ENCODE measurements at places on chromosomes 2 and 18.

DNA sequence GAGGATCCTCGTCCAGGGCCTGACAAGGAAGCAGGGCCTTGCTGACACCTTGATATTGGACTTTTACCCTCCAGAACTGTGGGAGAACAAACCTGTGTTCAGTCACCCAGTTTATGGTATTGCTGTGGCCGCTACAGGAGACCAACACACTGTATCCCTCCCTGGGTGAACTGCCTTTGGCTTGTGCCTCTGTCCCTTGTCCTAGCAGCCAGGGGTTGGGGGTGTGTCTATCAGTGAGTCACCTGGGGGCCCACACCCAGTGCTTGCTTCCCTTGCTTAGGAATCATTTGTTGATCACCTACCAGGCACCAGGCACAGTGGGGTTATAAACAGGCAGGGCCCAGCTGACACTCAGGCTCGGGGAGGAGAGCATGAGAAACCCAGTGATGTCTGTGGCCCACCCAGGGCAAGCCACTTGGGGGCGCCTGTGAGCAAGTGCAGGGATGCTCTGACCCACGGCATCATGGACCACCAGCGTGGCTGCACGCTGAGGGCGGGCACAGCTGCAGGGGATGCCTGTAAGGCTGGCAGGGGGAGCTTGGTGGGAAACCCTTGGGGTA is 17.1 kb downstream of the TMEM185B start:
- no peak overlapping the region for H3K27ac ChIP-seq
- H3K4me1 ChIP-seq = no peaks in the 10 kb centered on the region
- H3K4me3 ChIP-seq = no peak overlapping the region
- no peaks in the 10 kb centered on the region for H3K27me3 ChIP-seq
- no peak for DNase-seq
- H3K36me3 ChIP-seq = no peaks in the 10 kb centered on the region

- H3K36me3 ChIP-seq = no peaks in the 10 kb centered on the region
- H3K27ac ChIP-seq = no peak overlapping the region
- no peaks in the 10 kb centered on the region for H3K4me1 ChIP-seq
- no peak overlapping the region for H3K4me3 ChIP-seq
Observed at GRCh38 chr2:30503695-30504052, 56.6 kb downstream of the LCLAT1 start.

DNA sequence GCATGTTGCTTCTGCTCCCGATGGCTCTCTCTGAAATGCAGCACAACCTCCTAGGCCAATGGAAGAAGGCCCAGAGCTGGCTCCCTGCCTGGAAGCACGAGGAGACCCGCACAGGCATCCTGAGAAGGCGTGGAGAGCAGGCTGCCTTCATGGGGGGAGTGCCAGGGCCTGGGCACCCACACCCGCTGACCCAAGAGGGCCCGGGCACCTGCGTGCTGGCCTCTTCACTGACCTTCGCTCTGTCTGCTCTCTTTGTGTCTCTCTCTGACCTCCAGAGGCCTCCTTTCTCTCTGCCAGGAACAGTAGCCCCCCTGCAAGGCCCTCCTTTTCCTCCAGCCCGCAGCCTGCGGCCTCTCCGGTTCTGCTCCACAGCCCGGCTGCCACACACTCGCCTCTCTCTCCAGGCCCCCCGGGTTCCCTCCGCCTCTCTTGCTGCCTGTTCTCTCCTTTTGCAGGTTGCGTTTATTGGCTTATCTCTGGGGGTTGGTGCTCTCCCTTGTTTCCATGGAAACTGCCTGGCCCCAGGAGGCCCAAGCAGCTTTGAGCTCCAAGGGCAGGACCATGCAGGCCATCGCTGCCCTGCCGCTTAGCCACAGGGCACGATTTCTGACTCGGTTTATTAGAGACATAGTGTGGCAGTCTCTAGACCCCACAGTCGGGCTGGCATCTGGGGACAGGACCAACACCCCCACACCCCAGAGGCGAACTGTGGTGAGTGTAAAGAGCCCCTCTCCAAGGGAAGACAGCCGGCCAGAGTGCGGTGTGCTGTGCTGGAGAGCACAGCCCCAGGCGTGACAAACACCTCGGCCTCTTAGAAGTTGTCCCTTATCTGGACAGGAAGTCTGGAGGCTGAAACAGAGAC is 1.7 kb downstream of the MZT2B start:
- no peaks in the 10 kb centered on the region for H3K36me3 ChIP-seq
- no peak overlapping the region for H3K27ac ChIP-seq
- peaks cover 7% of the 10 kb centered on the region for H3K4me1 ChIP-seq
- no peaks in the 10 kb centered on the region for H3K27me3 ChIP-seq

- H3K4me3 ChIP-seq = no peak overlapping the region
- no peaks in the 10 kb centered on the region for H3K4me1 ChIP-seq
- H3K27me3 ChIP-seq = no peaks in the 10 kb centered on the region
- DNase-seq = no peak
Observed at GRCh38 chr2:136255648-136256461, 137.9 kb upstream of the CXCR4 start.

GRCh38 chr2:120246546-120247300 is 5.9 kb upstream of the RALB start:
- no peaks in the 10 kb centered on the region for H3K27me3 ChIP-seq
- H3K4me1 ChIP-seq = no peaks in the 10 kb centered on the region
- DNase-seq = no peak

DNA sequence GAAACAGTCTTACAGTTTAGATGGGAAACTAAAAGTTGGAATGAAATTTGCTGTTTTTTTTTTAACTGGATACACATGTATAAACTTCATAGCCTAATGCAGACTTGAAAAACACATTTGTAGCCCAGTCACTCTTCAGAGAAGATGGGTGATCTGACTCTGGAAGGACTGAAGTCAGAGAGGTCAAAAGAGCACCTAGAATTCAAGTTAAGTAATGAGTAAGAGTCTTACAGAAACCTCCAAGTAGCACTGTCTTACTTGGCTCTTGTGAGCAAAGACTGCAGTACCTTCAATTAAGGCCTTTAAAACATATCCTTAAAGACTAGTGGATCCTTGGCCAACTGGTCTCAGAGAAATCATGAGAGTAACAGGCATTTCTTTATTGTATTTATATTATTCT is 41.9 kb downstream of the TRAPPC8 start:
- H3K4me1 ChIP-seq = no peaks in the 10 kb centered on the region
- DNase-seq = no peak
- no peaks in the 10 kb centered on the region for H3K36me3 ChIP-seq
- no peaks in the 10 kb centered on the region for H3K27me3 ChIP-seq
- H3K4me3 ChIP-seq = no peak overlapping the region
- no peak overlapping the region for H3K27ac ChIP-seq
